Stimulated activated CD4-positive, alpha-beta T cell treated with anti-CD3 and anti-CD28 coated beads, Interleukin-12 subunit alpha, Interleukin-12 subunit beta, amount 100 ng/mL, for 4 hours (primary cell): ENCODE measurements at places on chromosomes 1 and 21.

DNA sequence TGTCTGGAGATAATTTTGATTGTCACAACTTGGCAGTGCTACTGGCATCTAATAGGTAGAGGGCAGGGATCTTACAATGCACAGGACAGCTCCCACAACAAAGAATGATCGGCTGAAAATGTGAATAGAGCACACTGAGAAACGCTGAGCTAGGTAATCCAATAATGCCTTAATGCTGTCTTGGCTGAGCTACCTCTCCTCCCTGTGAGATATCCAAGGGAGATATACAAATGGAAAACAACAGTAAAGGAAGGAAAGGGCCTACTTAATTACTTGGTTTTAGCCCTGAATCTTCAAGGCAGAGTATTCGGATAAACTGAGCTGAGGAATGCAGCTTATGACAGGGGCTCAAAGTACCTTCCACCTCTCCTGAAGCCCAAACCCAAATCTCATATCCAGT lies 2.9 kb downstream of the DNASE2B start:
- DNase-seq = no peak

- no peak for DNase-seq
Observed at GRCh38 chr1:3779912-3780416, 7.4 kb downstream of the SMIM1 start.

GRCh38 chr1:29532285-29532684 lies 296.0 kb downstream of the PTPRU start:
- no peak for DNase-seq

DNA sequence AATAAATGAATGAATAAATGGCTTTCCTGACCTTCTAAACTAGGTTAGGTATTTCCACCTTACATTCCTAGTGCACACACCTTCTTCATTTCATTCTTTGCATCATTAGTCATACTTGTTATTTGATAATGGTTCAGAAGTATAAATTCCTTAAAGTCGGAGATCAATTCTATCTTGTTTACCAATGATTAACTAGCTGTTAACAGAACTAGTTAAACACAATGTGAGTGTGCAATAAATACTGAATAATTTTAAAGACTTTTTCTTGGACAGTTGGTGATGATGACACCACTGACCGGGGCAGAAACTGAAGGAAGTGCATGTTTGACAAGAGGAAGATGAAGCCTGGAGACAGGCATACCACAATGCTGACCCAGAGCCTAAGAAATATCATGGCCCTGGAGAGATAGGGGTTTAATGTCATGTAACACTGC lies 207.1 kb upstream of the DEPDC1 start:
- no peak for DNase-seq

GRCh38 chr1:39927538-39927937 lies 25.8 kb upstream of the MYCL start:
- no peak for DNase-seq

GRCh38 chr1:247448107-247448791 lies 9.7 kb downstream of the OR2B11 start:
- DNase-seq = peak; percentile 15

GRCh38 chr1:233027046-233027445 lies 76.6 kb downstream of the NTPCR start:
- DNase-seq = no peak

- no peak for DNase-seq
Observed at GRCh38 chr1:78383923-78384322, 106.9 kb upstream of the PTGFR start.

- no peak for DNase-seq
Observed at GRCh38 chr1:20837554-20838192, 50.6 kb upstream of the HP1BP3 start.

DNA sequence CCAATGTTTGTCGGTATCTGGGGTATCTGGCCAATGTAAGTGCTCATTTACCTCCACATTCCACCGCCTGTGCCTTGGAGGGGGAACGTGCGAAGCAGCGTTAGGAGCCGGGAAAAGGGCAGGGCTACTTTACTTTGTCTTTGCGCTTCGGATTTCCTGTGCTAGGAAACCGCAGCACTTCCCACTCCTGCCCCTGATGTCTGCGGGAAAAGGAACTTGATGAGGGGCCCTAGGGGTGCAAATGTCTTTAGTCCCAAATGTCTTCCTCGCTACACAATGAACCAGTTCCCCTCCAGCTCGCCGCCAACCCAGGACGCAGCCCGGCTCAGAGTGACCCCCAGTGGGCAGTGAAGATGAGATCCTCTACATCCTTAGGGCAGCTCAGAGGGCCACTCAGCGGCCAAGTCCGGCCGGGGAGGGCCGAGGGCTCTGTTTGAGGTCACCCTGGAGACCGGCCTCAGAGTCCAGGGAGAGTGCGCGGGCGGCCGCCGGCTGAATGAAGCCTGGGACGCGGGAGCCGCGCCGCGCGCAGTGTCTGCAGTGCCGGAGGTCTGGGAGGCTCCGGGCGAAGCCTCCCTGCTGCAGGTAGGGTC lies at the start of gene DYNLT5:
Gene DYNLT5, plus strand, starts transcription at position 460 of the 593 bp plus-strand sequence. CDS start 2,200 bp downstream, outside the sequence.
- DNase-seq = no peak

DNA sequence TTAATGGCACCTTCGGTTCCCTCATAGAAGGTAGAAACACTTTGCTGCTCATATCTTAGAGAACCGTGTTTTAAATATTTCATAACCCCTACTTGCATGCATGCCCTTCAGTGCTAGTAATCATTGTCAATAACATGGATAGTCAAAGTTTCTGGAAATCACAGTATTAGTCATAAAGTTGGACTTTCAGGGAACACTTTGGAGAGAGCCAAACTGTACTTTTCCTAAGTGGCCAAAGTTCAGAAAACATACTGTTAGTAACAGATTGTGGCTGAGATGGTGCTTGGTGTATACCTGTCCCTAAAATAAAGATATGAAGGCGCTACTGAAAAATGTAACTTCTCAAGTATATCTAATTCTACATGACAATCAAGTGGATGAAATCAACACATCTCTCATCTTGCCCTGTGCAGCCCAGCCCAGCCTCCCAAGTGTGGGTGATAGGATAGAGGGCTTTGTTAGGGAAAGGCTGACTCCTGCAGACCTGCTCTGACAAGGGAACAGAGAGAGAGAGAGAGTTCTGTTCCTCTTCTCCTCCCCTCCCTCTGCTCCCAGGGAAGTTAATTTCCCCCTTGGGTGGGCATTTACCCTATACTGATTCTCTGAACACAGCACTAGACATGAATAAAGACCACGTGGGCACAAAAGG lies 14.4 kb downstream of the MYOC start:
- no peak for DNase-seq

DNA sequence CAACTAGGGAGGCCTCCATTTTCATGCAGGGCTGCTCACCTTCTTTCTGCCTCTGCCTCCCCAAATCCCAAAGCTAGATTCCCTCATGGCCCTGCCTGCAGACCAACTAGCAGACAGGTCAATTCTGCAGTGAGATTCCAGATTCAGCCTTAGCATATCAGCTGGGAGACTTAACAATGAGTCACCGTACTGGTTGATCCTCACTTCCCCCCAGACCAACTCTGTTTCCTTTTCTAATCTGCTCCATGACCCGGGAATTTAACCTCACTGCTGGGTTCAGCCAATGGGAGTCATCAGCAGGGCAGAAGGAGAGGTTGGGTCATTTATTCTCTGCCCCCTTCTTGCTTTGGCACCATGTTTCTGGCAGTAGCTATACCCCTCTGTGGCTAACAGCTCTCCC lies 140.6 kb upstream of the GRIK3 start:
- no peak for DNase-seq

DNA sequence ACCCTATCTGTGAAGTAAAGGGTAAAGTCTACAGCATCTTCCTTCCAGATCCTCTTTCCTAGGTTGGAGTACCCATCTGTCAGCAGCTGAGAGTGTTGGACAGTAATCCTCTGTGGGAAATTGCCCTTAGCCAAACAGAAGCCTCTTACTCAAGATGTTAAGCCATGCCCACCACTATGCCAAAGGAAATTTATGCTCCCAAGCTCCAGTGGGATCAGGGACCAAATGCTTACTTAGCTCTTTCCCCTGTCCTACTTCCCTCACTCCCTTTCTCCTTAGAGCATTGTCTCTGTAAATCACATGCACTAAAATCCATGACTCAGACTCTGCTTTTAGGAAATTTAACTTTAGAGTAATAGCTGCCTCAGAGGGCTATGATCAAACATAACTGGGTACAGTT lies 254.0 kb downstream of the BRINP2 start:
- no peak for DNase-seq

DNA sequence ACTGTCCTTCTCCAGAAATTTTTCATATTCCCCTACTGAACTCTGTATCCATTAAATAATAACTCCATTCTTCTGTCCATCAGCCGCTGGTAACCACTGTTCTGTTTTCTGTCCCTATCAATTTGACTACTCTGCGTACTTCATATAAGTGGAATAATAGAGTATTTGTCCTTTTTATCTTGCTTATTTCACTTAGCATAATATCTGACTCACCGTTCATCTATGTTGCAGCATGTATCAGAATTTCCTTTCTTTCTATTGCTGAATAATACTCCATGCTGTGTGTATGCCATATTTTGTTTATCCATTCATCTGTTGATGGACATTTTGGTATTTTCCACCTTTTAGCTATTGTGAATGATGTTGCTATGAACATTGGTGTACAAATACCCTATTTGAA lies 71.9 kb downstream of the CEP350 start:
- DNase-seq = no peak

GRCh38 chr1:6489799-6490180 lies 1.7 kb downstream of the PLEKHG5 start:
- peak; percentile 76 for DNase-seq

DNA sequence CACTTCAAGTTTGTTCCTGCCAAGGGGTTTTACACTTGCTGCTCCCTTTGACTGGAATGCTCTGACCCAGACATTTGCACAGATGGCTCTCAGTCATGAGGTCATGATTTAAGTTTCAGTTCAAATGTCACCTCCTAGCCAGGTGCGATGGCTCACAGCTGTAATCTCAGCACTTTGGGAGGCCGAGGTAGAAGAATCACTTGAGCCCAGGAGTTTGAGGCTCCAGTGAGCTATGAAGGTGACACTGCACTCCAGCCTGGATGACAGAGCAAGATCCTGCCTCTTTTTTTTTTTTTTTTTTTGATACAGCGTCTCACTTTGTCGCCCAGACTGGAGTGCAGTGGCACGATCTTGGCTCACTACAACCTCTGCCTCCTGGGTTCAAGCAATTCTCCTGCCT lies 4.5 kb upstream of the ZMYM4 start:
- no peak for DNase-seq

- DNase-seq = no peak
Observed at GRCh38 chr1:8284127-8284526, 33.8 kb upstream of the SLC45A1 start.

DNA sequence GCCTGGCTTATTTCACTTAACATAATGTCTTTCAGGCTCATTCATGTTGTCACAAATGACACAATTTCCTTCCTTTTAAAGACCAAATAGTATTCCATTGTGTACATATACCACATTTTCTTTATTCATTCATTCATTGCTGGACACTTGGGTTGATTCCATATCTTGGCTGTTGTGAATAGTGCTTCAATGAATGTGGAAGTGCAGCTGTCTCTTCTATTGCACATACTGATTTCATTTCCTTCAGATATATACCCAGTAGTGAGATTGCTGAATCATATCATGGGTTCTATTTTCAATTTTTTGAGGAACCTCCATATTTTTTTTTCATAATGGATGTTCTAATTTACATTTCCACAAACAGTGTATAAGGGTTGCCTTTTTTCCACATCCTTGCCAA lies 38.6 kb upstream of the WLS start:
- no peak for DNase-seq

- no peak for DNase-seq
Observed at GRCh38 chr1:53951697-53952096, 5.5 kb downstream of the LRRC42 start.

- no peak for DNase-seq
Observed at GRCh38 chr1:205204552-205204951, 7.0 kb downstream of the DSTYK start.

DNA sequence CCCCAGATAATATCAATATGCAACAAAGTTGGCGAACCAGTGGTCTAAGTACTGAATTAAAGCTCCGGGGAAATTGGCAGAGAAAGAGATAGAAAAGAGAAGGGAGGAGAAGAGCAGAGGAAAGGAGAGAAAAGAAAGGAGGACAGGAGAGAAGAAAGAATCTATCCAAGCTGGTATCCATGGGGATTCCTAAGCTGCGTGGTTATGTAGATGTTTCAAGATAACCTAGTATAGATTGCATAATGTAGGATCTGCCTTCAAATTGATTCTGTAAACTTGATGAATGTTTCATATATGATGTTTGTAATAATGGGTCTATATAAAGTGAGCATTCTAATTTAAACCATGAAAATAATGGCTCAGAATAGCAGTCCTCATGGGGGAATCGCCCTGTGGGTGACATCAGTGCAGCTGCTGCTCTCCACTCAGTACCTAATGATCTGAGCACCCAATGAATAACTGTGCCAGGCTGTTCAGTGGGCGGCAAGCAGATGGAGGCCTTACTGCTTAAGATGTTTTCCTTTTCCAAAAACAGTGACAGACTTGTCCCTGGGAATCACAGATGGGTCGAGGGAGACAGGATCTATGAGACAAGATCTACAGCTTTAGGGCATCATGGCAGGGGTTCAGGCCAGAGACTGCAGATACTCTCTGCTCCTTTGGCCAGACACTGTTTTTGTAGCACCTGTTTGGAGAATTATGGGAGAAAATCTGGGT lies 78.0 kb downstream of the LAMC2 start:
- no peak for DNase-seq

DNA sequence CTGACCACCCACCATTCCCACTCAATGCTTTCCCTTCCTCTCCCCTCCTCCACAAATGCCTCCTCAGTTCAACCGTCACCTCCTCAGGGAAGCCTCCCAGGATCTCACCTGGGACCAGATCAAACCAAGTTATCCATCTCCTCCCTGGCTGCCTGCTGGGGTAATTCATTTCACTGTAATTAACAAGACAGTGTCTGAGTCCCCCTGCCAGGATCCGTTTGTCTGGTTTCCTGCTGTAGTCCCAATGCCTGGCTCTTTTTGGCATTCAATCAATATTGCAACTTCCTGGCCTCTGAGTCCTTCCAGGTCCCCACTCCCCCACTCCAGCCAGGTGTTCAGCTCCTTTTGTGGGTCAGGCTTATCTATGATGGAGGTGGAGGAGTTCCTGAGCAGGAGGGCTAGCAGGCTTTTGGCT lies 687.7 kb downstream of the PTPRU start:
- DNase-seq = no peak

DNA sequence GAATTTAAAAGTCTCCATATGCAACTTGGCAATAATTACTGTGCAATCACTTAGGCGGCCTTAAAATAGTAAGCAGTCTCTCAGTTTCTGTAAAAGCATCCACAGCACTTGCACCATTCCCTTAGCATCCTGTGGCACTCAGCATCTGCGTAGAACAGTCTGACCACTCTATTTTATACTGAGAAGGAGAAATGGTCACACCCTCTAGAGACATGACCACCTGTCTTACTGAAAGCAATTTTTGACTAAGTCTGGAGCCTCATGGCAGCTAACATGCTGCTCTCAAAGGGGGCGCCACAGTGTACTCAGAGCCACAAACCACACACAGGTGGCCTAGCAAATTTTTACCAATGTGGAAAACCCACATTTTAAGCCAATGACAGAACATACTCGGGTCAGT lies 62.0 kb downstream of the KCNK1 start:
- DNase-seq = no peak

GRCh38 chr1:177128665-177129281 lies 35.7 kb downstream of the ASTN1 start:
- DNase-seq = no peak
